Endothelial cell (in vitro differentiated cells): ENCODE measurements at places on chromosomes 16 and 17.

- no peak for DNase-seq
- no peak overlapping the region for H3K4me3 ChIP-seq
- H3K27me3 ChIP-seq: peaks cover 9% of the 10 kb centered on the region
- no peak overlapping the region for H3K27ac ChIP-seq
- peaks cover 8% of the 10 kb centered on the region for H3K4me1 ChIP-seq
Measured at GRCh38 chr17:74147966-74148365, 55.5 kb upstream of the RPL38 start.

DNA sequence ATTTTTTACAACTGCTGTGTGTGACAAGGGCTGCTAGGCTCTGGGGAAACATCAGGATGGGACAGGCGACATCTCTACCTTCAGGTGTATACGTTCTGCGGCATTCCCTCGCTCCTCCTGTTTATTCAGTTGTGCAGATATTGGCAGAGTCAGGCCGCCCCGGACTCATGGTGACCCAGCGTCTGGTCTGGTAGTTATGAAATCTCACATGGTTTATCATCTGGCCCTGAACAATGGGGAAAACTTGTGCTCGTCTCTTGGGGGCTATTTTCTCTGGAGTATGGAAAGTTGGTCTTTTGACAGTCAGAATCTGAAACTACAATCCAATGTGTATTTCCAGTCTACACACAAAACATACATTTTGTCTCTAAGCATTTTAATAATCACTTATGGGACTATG lies 3.3 kb downstream of the MARCHF10 start:
- no peak for DNase-seq
- no peaks in the 10 kb centered on the region for H3K36me3 ChIP-seq
- peaks cover 2% of the 10 kb centered on the region for H3K27me3 ChIP-seq
- no peak overlapping the region for H3K4me3 ChIP-seq

- no peaks in the 10 kb centered on the region for H3K27me3 ChIP-seq
- H3K4me1 ChIP-seq: peaks cover 3% of the 10 kb centered on the region
- H3K36me3 ChIP-seq: no peaks in the 10 kb centered on the region
- DNase-seq: no peak
Measured at GRCh38 chr16:66052745-66053144, 313.7 kb upstream of the CDH5 start.

DNA sequence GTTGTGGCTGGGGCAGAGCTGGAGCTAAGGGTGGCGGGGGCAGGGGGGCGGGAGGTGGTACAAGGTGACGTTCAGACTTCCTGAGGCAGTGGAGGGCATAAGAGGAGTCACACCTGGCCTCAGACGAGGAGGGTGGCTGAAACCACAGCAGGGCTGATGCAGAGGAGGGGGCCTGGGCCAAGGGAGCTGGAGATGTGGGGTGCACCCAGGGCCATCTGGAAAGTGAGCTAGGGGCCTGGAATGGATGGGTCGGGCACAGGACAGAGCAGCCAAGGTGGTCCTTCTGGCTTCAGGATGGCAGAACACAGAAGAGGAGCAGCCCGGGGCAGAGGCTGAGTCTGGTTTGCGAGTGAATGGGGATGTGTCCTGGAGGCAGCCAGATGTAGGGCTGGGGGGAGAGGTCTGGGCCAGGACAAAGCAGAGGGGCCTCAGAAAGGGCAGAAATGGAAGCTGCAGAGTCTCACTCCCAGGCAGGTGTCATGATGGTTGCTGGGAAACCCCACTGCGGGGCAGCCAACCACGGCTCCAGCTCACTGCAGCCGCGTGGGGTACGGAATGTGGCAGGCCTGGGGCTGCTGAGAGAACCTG lies 57.6 kb downstream of the PRMT7 start:
- DNase-seq: no peak
- H3K27ac ChIP-seq: no peak overlapping the region
- H3K4me1 ChIP-seq: peaks cover 2% of the 10 kb centered on the region
- H3K27me3 ChIP-seq: peaks cover 9% of the 10 kb centered on the region
- H3K4me3 ChIP-seq: no peak overlapping the region

GRCh38 chr17:52470553-52470952 lies 312.0 kb upstream of the CA10 start:
- H3K36me3 ChIP-seq: no peaks in the 10 kb centered on the region
- H3K27ac ChIP-seq: no peak overlapping the region
- DNase-seq: no peak
- H3K4me1 ChIP-seq: no peaks in the 10 kb centered on the region
- peaks cover 4% of the 10 kb centered on the region for H3K27me3 ChIP-seq

GRCh38 chr17:30520436-30520835 lies 43.2 kb downstream of the GOSR1 start:
- no peak overlapping the region for H3K4me3 ChIP-seq
- H3K36me3 ChIP-seq: peaks cover 40% of the 10 kb centered on the region
- H3K4me1 ChIP-seq: no peaks in the 10 kb centered on the region
- no peak for DNase-seq
- no peak overlapping the region for H3K27ac ChIP-seq

- H3K36me3 ChIP-seq: no peaks in the 10 kb centered on the region
- H3K4me3 ChIP-seq: no peak overlapping the region
- no peak for DNase-seq
- H3K27me3 ChIP-seq: no peaks in the 10 kb centered on the region
- H3K4me1 ChIP-seq: no peaks in the 10 kb centered on the region
- H3K27ac ChIP-seq: no peak overlapping the region
Measured at GRCh38 chr16:60727851-60728250, 1308.4 kb downstream of the CDH8 start.

GRCh38 chr16:77617996-77618395 lies 104.3 kb upstream of the NUDT7 start:
- no peak for DNase-seq
- no peak overlapping the region for H3K4me3 ChIP-seq
- no peaks in the 10 kb centered on the region for H3K4me1 ChIP-seq
- H3K36me3 ChIP-seq: no peaks in the 10 kb centered on the region
- no peak overlapping the region for H3K27ac ChIP-seq

- no peak overlapping the region for H3K27ac ChIP-seq
- H3K36me3 ChIP-seq: no peaks in the 10 kb centered on the region
- H3K27me3 ChIP-seq: no peaks in the 10 kb centered on the region
Measured at GRCh38 chr17:83129676-83130075, 50.3 kb downstream of the METRNL start.

GRCh38 chr16:85384833-85385462 lies 228.2 kb upstream of the GSE1 start:
- H3K27ac ChIP-seq: no peak overlapping the region
- peaks cover 20% of the 10 kb centered on the region for H3K4me1 ChIP-seq
- H3K4me3 ChIP-seq: no peak overlapping the region
- H3K27me3 ChIP-seq: peaks cover 7% of the 10 kb centered on the region
- no peak for DNase-seq

GRCh38 chr17:1995321-1995892 lies 29.7 kb downstream of the RTN4RL1 start:
- H3K36me3 ChIP-seq: peaks cover 6% of the 10 kb centered on the region
- no peak overlapping the region for H3K4me3 ChIP-seq
- no peak overlapping the region for H3K27ac ChIP-seq
- DNase-seq: no peak
- peaks cover 24% of the 10 kb centered on the region for H3K27me3 ChIP-seq

- peaks cover 2% of the 10 kb centered on the region for H3K4me1 ChIP-seq
- H3K36me3 ChIP-seq: peaks cover 4% of the 10 kb centered on the region
- peaks cover 2% of the 10 kb centered on the region for H3K27me3 ChIP-seq
- no peak for DNase-seq
- H3K4me3 ChIP-seq: no peak overlapping the region
Measured at GRCh38 chr16:4333308-4333638, 17.4 kb downstream of the GLIS2 start.

- no peaks in the 10 kb centered on the region for H3K27me3 ChIP-seq
- no peak overlapping the region for H3K27ac ChIP-seq
- no peak overlapping the region for H3K4me3 ChIP-seq
- peak; percentile 52 for DNase-seq
- H3K36me3 ChIP-seq: peaks cover 23% of the 10 kb centered on the region
Measured at GRCh38 chr16:1812732-1813163, 13.9 kb downstream of the HAGH start.

- peaks cover 3% of the 10 kb centered on the region for H3K36me3 ChIP-seq
- H3K4me1 ChIP-seq: no peaks in the 10 kb centered on the region
- no peak overlapping the region for H3K27ac ChIP-seq
- no peak overlapping the region for H3K4me3 ChIP-seq
- H3K27me3 ChIP-seq: peaks cover 5% of the 10 kb centered on the region
Measured at GRCh38 chr17:62775876-62776275, 32.2 kb downstream of the MARCHF10 start.

DNA sequence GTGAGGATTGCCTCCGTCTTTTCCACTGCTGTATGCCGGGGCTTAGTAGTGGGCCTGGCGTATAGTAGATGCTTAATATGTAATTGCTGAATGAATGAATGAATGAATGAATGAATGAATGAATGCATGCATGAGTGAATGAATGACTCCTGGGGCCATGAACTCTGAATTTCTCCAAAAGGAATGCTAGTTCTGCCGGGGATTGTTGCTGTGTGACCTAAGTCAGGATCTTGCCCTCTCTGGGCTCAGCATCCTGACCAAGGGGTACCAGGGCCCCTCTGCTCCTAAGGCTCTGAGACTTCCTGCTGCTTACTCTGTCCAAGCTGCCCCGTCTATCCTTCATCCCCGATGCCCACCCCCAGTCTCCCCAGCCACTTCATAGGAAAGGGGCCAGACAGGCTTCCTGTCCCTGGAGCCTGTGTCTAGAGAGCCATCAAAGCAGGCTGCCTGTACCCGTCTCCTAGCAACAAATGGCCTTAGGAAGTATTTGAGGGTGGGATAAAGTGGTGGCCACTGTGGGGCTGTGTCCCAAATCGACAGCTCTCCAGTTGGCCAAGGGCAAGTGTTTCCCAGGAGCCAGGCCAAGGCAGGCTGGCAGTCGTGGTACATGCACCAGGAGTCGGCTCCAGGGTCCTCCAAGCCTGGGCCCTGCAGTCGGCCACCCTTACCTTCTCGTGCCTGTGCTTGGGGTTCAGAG lies 11.6 kb upstream of the MPRIP start:
- H3K27ac ChIP-seq: peak overlapping the region; percentile 70
- DNase-seq: no peak
- H3K27me3 ChIP-seq: peaks cover 9% of the 10 kb centered on the region
- H3K4me1 ChIP-seq: peaks cover 17% of the 10 kb centered on the region

- no peak overlapping the region for H3K27ac ChIP-seq
- H3K4me1 ChIP-seq: no peaks in the 10 kb centered on the region
- H3K27me3 ChIP-seq: no peaks in the 10 kb centered on the region
Measured at GRCh38 chr17:80938556-80938955, 53.1 kb upstream of the CHMP6 start.

- peaks cover 34% of the 10 kb centered on the region for H3K4me1 ChIP-seq
- peaks cover 19% of the 10 kb centered on the region for H3K27me3 ChIP-seq
- H3K27ac ChIP-seq: peak overlapping the region; percentile 100
- H3K4me3 ChIP-seq: peak overlapping the region; percentile 89
- H3K36me3 ChIP-seq: no peaks in the 10 kb centered on the region
Measured at GRCh38 chr17:78325076-78325687, 34.7 kb downstream of the SOCS3 start.

GRCh38 chr16:104928-105327 lies 26.9 kb downstream of the MPG start:
- H3K4me3 ChIP-seq: no peak overlapping the region
- peaks cover 28% of the 10 kb centered on the region for H3K36me3 ChIP-seq
- no peaks in the 10 kb centered on the region for H3K4me1 ChIP-seq
- H3K27me3 ChIP-seq: peaks cover 2% of the 10 kb centered on the region

- no peaks in the 10 kb centered on the region for H3K36me3 ChIP-seq
- H3K4me3 ChIP-seq: no peak overlapping the region
- peaks cover 9% of the 10 kb centered on the region for H3K27me3 ChIP-seq
- DNase-seq: no peak
Measured at GRCh38 chr16:11801481-11802021, 4.5 kb upstream of the ZC3H7A start.

- H3K4me3 ChIP-seq: peak within 1 kb of the TSS; percentile 96
- H3K27me3 ChIP-seq: peaks cover 15% of the 10 kb centered on the region
- peaks cover 8% of the 10 kb centered on the region for H3K36me3 ChIP-seq
- peak within 1 kb of the TSS; percentile 22 for H3K27ac ChIP-seq
Measured at GRCh38 chr17:6069539-6070429, at the start of gene WSCD1. TSS of gene WSCD1 (plus strand) at chr17:6070379. CDS start at chr17:6080659, 10,280 bp downstream.

DNA sequence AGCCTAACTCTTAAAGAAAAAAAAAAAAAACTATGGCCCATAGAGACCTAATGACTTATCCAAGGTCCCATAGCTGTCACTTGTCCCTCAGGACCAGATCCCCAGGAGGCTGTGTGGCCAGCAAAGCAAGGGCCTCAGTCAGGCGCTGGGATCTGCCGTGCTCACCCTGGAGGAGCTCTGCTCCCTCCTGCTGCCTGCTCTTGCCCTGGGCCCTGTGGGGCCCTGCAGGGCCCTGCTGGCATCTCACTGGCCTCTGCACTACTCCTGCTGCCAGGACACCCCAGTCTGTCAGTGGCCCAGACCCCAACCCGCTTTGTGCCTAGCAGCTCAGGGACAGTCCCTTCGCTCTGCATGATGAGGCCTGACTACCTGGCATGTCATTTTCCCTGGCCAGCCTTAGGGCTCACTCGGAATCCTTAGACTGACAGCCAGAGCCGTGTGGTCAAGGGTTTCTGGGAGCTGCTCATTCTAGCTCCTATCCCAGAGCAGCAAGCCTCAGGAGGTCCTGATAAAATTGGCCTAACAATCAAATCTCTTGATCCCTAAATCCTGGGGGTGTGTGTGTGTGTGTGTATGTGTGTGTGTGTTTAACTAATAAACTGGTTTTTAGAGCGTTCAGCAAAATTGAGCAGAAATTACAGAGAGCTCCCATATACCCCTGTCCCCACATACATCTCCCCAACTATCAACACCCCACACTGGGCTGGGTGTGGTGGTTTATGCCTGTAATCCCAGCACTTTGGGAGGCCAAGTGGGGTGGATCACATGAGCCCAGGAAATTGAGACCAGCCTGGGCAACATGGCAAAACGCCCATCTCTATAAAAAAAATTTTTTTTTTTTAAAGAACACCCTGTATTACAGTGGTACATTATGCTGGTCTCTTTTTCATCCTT lies 21.7 kb downstream of the KATNIP start:
- peaks cover 4% of the 10 kb centered on the region for H3K27me3 ChIP-seq
- H3K4me3 ChIP-seq: no peak overlapping the region
- no peak overlapping the region for H3K27ac ChIP-seq
- no peak for DNase-seq
- H3K36me3 ChIP-seq: peaks cover 6% of the 10 kb centered on the region

GRCh38 chr16:24188751-24189318 lies 67.3 kb upstream of the CACNG3 start:
- no peak for DNase-seq
- H3K36me3 ChIP-seq: peaks cover 3% of the 10 kb centered on the region
- H3K27me3 ChIP-seq: peaks cover 2% of the 10 kb centered on the region
- no peak overlapping the region for H3K27ac ChIP-seq
- H3K4me3 ChIP-seq: no peak overlapping the region
- H3K4me1 ChIP-seq: peaks cover 9% of the 10 kb centered on the region

GRCh38 chr17:36505171-36505570 lies 18.7 kb downstream of the ZNHIT3 start:
- H3K36me3 ChIP-seq: peaks cover 36% of the 10 kb centered on the region
- DNase-seq: no peak
- no peaks in the 10 kb centered on the region for H3K4me1 ChIP-seq
- peaks cover 4% of the 10 kb centered on the region for H3K27me3 ChIP-seq
- no peak overlapping the region for H3K4me3 ChIP-seq
